ENCODE measurements at places on chromosomes 16 and 17.

- DNase-seq, result no peak
Observed at GRCh38 chr16:54430491-54431030, 144.0 kb upstream of the IRX3 start.

- DNase-seq, result no peak
Observed at GRCh38 chr16:22333457-22333994, 36.3 kb downstream of the POLR3E start.

GRCh38 chr16:17109413-17109812 is 361.3 kb downstream of the XYLT1 start:
- DNase-seq, result no peak

GRCh38 chr17:11239379-11239970 is 1.5 kb upstream of the SHISA6 start:
- no peak for DNase-seq

GRCh38 chr16:4372578-4373355 is 1.1 kb downstream of the VASN start:
- no peak for DNase-seq

GRCh38 chr17:61579961-61580360 is 11.1 kb downstream of the NACA2 start:
- DNase-seq, result no peak

DNA sequence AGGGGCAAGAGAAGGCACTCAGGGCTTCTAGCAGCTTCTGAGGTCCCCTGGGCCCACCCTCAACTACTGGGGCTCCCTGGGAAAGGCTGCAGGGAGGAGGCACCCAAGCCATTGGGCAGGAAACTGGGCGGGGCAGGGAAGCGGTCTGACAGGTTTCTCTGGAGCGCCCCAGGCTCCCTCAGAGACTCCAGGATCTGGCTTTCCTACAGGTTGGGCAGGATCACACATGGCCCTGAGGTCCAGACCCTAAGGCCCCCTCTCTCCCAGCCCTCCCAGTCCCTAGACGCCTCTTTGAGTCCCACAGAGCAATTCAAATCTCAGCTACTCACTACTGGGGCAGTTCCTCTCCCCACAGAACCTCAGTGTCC is 14.3 kb downstream of the JUP start:
- no peak for DNase-seq

- DNase-seq, result no peak
Observed at GRCh38 chr17:70622368-70623260, 453.3 kb downstream of the KCNJ2 start.

DNA sequence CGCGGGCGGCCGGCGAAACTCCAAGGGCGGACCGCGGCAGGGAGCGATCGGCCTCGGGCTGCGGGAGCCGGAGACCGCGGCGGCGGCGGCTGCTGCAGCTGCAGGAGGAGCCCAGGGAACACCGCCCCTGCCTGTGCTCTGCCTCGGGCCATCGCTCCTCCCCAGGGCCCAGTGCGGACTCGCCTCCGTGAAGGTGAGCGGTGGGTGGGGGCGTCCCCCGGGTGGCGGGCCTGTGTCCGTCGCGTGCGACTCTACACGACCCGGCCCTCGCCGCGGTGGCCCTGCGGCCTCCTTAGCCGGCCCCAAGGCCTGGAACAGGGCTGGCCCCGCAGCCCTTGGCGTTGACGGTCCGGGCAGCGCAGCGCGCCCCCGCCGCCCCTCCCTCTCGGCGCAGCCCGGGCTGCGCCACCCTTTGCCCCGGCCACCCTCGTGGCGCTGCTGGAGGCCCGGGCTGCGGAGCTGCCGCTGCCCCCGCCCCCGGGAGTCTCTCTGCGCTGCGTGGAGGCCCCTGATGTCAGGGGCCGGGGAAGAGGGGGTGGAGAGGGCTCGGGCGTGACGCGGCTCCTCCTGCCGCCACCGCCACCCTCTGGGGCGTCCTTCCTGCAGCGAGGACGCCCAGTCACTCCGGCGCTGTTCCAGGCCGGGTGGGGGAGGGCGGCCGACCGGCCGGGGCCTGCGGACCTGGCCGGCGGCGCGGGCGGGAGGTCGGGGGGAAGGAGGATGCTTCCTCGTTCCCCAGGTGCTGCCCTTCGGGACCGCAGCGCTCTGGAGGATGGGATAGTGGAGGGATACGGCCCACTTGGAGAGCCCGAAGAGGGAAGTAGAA is 485 bp downstream of the DYNLL2 start:
- peak; percentile 65 for DNase-seq

- DNase-seq, result no peak
Observed at GRCh38 chr16:20026361-20027072, 47.2 kb downstream of the GPR139 start.

DNA sequence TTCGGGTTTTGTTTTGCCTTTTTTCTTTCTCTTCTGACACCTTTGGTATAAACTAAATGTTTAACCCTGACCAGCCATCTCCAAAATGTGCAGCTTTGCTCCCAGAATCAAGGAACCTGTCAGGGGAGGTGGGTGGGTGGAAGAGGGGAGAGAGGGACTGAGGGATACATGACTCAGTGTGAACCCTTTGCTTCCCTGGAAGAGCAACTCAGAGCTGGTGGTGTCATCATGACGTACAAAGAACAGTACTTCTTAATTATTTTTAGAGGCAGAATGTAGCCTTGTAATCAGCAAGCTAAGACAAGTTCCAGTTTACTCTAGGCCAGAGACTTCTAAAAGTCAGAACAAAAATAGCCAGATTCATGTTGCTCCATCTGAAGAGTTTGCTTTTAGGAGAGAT is 119.6 kb upstream of the HAS3 start:
- DNase-seq, result no peak

DNA sequence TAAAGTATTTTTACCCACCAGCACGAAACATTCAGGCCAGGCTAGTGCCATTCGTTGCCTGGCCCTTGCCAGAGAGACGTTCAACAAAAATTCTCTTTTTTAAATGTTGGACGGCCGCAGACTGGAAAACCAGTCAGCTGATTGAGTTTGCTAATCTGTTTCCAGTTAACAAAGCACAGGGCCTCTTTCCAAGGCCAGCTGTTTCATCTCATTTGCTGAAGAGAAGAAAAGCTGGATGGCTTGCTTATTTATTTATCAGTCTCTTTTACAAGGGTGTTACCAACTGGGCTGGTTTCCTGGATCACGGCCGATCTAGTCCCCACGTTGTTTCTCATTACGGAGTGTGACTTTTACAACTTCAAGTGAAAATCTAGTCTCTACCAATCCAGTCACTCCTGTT is 418.7 kb upstream of the DYNLRB2 start:
- DNase-seq, result no peak

DNA sequence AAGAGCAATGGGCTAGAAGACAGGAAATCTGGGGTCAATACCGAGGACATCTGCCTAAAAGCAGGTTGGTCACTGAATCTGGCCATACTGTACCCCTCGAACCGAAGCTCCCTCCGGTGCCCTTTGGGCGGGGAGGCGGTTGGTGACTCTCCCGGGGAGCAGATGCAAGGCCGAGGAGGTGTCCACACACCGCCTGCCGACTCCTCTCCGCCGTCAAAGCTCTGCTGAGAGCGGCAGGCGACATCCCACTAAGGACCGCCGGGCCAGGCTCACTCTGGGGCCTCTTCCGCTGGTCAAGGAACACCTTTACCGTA is 458 bp downstream of the ZNF200 start:
- no peak for DNase-seq

GRCh38 chr16:17364319-17365210 is 106.2 kb downstream of the XYLT1 start:
- peak; percentile 54 for DNase-seq

Measured in effector memory CD8-positive, alpha-beta T cell (primary cell).